ENCODE measurements at places on chromosomes 13 and 19.

DNA sequence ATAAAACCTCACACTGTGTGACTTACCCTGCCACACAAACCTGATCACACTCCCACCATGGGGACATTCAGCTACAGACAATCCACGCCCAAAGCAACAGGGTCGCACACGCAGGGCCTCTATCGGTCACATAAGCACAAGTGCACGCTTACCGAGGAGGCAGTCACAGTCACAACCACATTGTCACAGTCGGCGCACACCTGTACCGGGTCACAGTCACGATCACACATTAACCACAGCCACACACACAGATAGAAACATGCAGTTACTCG lies 579 bp downstream of the ZNF566 start:
- peak; percentile 13 for DNase-seq

- DNase-seq: no peak
These were observed 11.7 kb downstream of the CYTH2 start for GRCh38 chr19:48480558-48481500.

- no peak for DNase-seq
These were observed 402 bp downstream of the ZSWIM9 start for GRCh38 chr19:48170817-48171347.

GRCh38 chr19:37738371-37738770 lies 18.8 kb upstream of the ZNF607 start:
- DNase-seq: no peak

- DNase-seq: no peak
These were observed 3.7 kb downstream of the RAB11B start for GRCh38 chr19:8393871-8394250.

- DNase-seq: no peak
These were observed 57.9 kb downstream of the KCTD12 start for GRCh38 chr13:76828316-76828741.

DNA sequence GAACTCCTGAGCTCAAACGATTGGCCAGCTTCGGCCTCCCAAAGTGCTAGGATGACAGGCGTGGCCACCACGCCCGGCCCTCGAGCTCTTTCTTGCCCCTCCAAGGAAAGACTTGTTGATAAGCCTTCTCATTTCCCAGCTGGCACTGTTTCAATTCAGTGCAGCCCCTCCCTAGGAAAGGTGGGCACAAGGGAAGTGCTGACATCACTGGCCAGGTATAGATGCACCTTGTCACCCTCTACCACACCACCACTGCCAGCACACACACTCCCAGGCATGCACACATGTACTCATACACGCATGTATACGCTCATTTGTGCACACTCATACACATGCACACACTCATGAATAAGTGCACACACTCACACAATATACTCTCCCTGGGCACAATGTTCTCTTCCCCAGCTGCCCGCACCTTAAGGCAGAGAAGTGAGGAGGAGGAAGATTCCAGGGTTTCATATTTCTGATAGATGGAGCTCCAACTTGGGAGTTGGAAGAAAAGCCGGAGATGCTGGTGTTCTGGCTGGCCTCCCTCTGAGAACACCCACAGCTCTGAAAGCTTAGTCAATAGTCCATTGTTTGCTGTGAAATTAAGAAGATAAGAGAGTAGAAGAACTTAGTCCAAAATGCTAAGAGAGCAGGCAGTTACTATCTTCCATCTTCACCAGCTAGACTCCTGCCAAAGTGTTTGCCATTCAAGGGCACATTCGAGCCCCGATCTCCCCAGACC lies 196.7 kb downstream of the FOXO1 start:
- DNase-seq: no peak

DNA sequence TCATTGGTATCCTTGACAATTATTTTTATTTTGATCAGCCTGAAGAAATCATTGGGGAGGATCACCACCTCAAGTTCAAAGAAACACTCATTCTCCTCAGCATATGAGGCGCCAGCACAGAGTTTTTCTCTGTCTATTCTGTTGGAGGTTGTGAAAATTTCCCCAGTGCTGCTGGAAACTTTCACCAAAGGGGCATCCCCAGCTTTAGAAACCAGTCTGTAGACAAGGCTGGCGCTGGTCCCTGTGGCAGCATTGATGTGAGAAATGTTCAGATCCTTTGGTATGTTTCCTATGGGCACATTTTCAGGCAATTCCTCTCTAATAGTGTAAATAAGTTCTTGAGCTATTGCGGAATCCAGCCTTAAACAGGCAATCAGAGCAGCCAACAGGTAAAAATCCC lies 2.1 kb downstream of the PCDH9 start:
- DNase-seq: no peak

DNA sequence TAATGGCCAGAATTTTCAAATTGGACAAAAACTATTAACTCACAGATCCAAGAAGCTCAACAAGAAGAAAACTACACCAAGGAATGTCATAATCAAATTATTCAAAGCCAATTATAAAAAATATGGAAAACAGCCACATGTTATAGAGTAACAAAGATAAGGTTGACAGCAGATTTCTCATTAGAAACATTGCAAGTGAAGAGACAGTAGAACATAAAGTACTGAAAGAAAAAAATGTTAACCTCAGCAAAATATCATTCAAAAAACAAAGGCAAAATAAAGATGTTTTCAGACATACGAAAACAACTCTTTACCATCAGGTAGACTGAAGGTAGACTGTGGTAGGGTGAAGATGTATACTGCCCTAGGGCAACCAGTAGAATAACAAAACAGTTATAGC lies 83.4 kb downstream of the KCNRG start:
- no peak for DNase-seq

- no peak for DNase-seq
These were observed 191.0 kb upstream of the ZNF507 start for GRCh38 chr19:32154418-32154817.

- no peak for DNase-seq
These were observed 17.6 kb downstream of the ZNF791 start for GRCh38 chr19:12628040-12629022.

DNA sequence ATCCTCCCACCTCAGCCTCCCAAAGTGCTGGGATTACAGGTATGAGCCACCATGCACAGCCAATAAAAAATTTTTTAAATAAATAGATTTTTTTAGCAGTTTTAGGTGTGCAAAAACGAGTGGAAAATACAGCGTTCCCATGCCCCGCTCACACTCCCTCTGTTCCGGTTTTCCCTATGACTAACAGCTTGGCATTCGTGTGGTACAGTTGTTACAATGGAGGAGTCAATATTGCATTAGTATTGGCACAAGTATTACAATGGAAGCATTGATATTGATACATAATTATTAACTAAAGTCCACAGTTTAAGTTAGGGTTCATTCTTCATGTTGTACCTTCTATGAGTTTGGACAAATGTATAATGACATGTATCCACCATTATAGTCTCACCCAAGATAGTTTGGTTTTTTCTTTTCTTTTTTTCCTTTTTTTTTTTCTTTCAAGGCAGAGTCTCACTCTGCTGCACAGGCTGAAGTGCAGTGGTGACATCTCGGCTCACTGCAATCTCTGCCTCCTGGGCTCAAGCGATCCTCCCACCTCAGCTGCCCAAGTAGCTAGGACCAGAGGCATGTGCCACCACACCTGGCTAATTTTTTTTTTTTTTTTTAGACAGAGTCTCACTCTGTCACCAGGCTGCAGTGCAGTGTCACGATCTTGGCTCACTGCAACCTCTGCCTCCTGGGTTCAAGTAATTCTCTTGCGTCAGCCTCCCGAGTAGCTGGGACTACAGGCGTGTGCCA lies 15.4 kb upstream of the RAB20 start:
- no peak for DNase-seq

All from HCT116 (cell line).